ENCODE measurements at places on chromosomes 1 and 21.

- DNase-seq: peak; percentile 16
These were observed 7.5 kb downstream of the DISP3 start for GRCh38 chr1:11486231-11487009.

DNA sequence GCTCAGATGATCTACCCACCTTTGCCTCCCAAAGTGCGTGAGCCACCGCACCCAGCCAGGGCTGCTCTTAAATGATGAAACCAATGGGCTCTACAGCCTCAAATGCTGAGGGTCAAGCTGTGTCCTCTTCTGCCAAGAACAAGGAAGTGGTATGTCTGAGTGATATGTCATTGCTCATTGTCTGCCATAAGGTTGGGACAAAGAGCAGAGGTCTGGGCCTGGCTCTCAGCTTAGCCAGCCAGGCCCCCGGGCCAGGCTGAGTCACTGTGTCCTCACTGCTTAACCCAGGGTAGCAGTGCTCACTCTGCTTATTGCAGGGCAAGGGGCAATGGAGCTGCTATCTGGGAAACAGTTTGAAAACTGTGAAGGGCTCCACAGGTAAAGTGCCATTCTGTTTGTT is 8.3 kb upstream of the ETS2 start:
- peak; percentile 79 for DNase-seq

GRCh38 chr1:4724695-4725250 is 70.4 kb downstream of the AJAP1 start:
- DNase-seq: no peak

- peak; percentile 86 for DNase-seq
These were observed 5.7 kb upstream of the TPRG1L start for GRCh38 chr1:3618881-3619671.

DNA sequence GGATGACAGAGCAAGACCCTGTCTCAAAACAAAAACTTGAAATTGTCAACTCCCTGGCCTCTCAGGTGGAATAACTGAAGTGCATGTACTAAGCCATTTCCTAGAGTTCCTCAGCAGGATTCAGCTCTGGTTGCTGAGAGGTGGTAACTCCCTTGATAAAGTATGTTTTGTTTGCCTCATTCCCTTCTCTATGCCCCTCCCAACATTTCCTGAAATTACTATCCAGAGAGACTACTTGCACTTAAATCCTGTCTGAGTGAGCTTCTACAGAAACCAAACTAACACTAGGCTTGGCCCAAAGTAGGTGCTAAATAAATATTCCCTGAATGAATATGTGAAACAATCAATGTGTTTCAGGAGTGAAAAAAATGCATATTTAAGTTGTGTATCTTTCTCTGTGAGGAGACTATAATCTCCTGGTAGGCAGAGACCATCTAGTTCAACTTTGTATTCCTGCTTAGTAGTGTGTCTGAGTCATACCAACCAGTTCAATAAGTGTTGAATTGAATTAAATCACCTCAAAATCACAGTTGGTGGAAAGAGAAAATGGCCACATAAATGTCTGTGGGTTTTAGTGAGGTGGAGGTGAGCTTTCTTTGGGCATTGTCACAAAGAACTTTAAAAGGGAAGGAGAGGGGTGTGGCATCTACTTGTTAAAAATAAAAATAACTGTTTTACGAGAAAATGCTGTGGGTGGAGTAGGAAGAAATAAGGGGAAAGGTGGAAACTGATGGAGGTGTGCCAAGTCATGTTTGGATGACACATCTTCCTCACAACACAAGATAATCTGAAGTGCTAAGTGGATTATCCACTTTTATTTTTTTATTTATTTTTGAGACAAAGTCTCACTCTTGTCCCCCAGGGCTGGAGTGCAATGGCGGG is 12.6 kb downstream of the RIMKLA start:
- no peak for DNase-seq

DNA sequence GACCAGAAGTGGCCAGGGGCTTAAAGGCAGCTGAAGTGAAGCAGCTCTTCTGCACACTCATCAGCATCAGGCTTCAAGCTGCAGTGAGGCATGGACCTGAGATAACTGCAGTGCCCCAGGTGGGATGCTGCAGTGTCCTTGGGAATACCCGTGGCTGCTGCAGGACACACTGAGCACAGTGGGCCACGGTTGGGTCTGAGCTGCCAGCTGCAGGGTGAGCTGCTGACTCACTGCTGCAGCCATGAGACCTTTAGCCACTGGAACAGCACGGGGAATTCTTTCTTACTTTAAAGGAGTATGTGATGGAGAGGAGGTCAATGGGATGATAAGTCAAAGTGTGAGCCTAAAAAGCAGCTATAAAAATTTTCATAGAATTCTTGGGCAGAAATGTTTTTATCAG is 102.1 kb downstream of the XCL2 start:
- no peak for DNase-seq

DNA sequence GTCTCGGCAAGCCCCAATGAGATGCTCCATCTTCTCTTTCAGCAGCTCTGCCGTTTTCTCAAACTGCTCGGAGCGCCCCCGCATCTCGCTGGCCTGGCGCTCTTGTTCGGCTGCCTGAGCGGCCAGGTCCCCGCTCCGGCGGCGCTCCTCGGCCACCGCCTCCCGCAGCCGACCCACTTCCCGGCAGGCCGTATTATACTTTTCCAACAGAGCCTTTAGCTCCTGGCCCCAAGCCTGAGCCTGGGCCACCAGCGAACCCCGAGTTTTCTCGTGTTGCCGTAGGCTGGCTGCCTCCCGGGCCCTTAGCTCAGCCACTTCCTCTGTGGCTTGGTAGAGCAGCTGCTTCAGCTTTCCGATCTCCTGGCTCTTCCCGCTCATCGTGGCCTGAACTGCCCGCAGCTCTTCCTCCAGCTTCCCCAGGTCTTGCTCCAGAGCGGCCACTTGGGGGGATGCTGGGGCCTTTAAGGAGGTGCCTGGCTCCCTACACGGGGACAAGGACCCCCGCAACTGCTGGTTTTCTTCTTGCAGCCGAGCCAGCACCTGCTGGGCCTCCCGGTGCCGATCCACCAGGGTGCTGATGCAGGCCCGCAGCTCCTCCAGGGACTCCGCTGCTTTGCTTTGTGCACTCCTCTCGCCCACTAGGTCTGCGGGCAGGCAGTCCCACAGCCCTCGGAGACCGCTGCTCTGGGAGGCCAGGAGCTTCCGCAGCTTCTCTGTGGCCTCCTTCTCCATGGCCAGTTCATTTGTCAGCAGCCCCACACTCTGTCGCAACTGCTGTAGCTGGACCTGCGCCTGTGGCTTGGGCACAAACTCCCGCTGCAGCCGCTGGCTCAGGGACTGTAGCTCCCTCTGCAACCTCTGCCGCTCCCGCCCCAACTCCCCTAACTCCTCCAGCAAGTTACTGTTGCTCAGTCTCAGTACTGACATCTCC is 13.4 kb upstream of the PIAS3 start:
- peak; percentile 60 for DNase-seq

GRCh38 chr1:227781314-227781930 is 34.1 kb upstream of the PRSS38 start:
- no peak for DNase-seq

DNA sequence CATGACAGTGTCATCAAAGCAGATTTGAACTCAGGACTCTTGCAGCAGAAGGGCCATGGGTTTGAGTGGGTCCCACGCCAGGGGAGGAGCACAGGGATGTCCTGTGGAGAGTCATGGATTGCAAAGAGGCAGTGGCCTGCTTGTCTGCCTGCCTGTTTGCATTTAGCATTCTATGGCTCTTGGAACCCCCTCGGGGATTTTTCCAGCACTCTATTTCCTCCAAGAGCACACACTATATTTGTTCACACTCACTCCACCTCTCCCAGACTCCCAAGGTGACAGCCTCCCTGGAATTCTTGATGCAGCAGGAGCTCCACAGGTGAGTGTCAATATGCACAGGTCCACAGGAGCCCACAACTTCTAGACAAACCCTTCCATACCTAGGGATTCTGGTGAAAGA is 73.1 kb upstream of the LRRN2 start:
- DNase-seq: peak; percentile 13

DNA sequence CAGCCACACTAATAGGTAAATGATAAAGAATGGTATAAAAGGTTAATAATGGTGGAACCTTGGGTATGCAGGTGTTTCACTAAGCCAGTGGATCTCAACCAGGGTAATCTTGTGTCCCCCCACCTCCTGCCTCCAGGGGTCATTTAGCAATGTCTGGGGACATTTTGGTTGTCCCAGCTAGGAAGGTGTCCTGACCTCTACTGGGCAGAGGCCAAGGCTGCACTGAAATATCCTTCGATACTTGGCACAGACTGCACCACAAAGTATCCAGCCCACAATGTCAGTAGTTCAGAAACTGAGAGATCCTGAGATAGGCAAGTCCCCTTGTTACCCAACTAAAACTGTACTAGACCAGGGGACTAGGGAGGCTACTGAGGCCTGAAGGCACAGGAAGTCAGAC is 113.6 kb upstream of the TIAM1 start:
- DNase-seq: peak; percentile 81

- no peak for DNase-seq
These were observed 8.1 kb upstream of the MYOG start for GRCh38 chr1:203093754-203094410.

GRCh38 chr1:20148571-20149500 is 9.7 kb downstream of the PLA2G2F start:
- DNase-seq: no peak

DNA sequence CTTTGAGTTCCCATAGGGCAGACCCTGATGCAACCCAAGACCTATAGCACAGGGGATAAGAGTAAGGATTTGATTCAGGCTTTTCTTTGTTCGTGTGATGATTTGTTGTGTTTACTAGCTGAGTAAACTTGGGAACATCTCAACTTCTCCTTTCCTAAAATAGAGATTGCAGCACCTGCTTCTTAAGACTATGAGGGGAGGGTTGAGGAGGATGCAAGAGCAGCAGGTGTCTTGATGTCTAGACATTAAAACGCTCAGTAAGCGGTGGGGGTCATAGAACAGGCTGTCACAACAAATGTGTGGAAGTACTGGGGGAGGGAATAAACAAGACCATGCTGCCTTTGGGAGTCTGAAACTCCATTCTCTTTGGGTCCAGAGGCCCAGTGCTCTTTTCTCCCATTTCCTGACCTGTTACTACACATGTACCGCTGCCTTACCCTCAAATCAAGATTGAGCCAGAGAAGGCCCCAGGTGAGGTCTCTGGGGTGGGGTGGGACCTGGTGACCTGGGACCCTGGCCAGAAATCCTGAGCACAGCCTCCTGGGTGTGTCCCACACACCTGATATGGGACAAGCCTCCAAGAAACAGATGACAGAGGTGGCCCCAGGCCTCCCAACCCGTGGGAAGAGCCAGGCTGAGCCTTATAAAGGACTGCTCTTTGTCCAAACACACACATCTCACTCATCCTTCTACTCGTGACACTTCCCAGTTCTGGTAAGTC is at the start of gene S100A7A:
Gene S100A7A, plus strand, starts transcription at position 671 of the 721 bp plus-strand sequence. CDS start 1,563 bp downstream, outside the sequence.
- no peak for DNase-seq

GRCh38 chr1:63690966-63691700 is 82.7 kb upstream of the ROR1 start:
- no peak for DNase-seq

- no peak for DNase-seq
These were observed 70.6 kb upstream of the PUM1 start for GRCh38 chr1:31135973-31136600.

DNA sequence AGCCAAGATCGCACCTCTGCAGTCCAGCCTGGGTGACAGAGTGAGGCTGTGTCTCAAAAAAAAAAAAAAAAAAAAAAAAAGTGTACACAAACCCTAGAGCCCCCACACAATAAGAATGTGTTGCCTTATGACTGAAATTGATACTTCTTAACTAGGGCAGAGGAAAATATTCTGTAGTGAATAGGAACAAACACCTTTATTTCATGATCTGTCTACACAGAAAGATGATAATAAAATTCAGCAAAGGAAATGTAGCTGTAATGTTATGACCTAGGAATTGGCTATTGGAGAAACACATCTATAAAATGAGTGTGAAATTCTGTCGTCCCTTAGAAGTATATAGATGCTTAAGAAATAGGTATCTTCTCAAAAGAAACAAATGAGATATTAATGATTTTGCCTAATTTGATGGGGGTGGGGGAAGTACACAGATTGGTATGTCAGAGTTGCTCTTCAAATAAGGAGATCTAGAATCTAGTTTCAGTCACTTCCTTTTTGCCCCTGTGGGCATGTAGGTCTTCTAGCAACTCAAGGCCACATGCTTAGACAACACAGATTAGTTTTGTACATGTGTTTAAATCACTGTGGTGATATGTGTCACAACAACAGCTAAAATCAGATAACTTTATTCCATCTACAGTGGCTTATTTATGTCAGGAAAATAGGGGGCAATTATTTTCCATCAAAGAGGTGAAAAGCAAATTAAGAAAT is 10.7 kb upstream of the GPR25 start:
- no peak for DNase-seq

- peak; percentile 76 for DNase-seq
These were observed 11.8 kb downstream of the LRRC8D start for GRCh38 chr1:89832496-89833127.

GRCh38 chr1:112770724-112771123 is 55.6 kb upstream of the PPM1J start:
- no peak for DNase-seq

- DNase-seq: no peak
These were observed 35.3 kb upstream of the CACYBP start for GRCh38 chr1:174964261-174964971.

GRCh38 chr1:234507089-234507488 is 28.1 kb upstream of the TARBP1 start:
- DNase-seq: peak; percentile 57

DNA sequence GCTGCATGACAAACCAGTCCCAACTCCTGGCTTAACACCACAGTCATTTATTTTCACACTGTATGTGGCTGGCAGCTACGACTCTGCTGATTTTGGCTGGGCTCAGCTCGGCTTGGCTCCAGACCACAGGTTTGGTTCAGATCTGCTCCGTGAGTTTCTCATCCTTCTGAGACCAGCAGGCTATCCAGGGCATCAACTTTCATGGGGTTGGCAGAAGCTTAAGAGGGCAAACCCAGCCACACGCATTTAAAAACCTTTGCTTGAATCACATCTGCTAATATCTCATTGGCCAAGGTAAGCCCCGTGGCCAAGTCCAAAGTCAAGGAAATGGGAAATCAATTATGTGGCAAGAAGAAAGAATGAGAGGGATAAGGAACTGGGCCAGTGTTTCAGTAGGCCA is 574.2 kb downstream of the MATN1 start:
- no peak for DNase-seq

- DNase-seq: no peak
These were observed 348.5 kb downstream of the PTPRU start for GRCh38 chr1:29584776-29585175.

DNA sequence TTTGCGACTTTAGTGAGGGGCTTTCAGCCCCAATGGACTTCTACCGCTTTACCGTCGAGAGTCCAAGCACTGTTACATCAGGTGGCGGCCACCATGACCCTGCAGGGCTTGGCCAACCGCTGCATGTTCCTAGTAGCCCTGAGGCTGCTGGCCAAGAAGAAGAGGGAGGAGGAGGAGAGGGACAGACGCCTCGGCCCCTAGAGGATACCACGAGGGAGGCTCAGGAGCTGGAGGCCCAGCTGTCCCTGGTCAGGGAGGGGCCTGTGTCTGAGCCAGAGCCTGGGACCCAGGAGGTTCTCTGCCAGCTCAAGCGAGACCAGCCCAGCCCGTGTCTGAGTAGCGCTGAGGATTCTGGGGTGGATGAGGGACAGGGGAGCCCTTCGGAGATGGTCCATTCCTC is 8.6 kb upstream of the SLC25A34 start:
- no peak for DNase-seq

GRCh38 chr1:10339815-10340214 is 59.0 kb upstream of the PGD start:
- peak; percentile 92 for DNase-seq

- no peak for DNase-seq
These were observed 52.8 kb upstream of the ADGRL4 start for GRCh38 chr1:79059341-79059740.

Measured in mesendoderm (in vitro differentiated cells).